SJCRH30 (cell line): ENCODE measurements at places on chromosomes 7 and 10. TPM values are rescaled to one million over a fixed set of nuclear protein-coding genes. Genes with fewer than 3 reads are reported as not detected.

DNA sequence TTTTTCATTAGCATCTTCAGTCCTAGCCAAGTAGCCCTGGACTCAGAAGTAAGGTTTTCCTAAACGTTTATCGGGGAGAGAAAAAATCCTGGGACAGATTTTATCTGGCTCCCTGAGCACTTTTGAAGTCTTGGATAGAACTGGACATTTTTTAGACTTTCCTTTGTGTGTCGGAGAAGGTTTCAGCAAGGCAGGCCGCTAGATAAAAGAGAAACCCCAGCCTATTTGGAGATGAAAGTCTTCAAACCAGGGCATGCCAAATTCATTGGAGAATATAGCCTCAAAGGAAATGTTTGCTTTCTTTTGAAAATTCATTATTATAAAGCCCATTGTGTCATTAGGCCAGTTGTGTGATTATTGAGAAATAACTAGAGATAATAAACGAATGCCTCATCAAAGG is 228.1 kb downstream of the BAMBI start:
- H3K27me3 ChIP-seq = no peaks in the 10 kb centered on the region; the same call in none of the 2 replicates
- no peaks in the 10 kb centered on the region for H3K36me3 ChIP-seq
- H3K27ac ChIP-seq = no peak overlapping the region
- no peaks in the 10 kb centered on the region for H3K4me1 ChIP-seq
- DNase-seq = no peak

GRCh38 chr10:59873896-59874295 is 32.5 kb downstream of the CCDC6 start:
- no peaks in the 10 kb centered on the region for H3K36me3 ChIP-seq
- H3K27me3 ChIP-seq = no peaks in the 10 kb centered on the region
- H3K4me1 ChIP-seq = no peaks in the 10 kb centered on the region
- DNase-seq = no peak
- H3K4me3 ChIP-seq = no peak overlapping the region
- no peak overlapping the region for H3K27ac ChIP-seq

The CCDC146 gene
- total RNA-seq = 0.66 and 1.4 TPM in 2 replicates

DNA sequence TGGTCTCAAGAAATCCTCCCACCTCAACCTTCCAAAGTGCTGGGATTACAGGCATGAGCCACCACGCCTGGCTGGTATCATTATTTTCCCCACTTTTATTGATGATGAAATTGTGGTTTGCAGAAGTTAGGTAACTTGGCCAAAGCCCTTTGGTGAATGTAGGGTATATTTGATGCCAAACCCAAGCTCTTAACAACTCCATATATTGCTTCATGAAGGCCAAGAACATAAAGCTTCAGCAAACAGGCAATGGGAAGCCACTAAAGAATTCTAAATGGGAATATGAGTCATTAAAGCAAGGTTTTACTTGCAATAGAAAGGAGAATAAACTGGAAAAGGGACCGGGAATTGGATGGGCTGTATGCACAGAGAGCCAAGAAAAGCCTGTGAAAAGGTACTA is 142.7 kb downstream of the KMT2E start:
- H3K27me3 ChIP-seq = no peaks in the 10 kb centered on the region
- no peak overlapping the region for H3K4me3 ChIP-seq
- H3K4me1 ChIP-seq = no peaks in the 10 kb centered on the region
- H3K27ac ChIP-seq = no peak overlapping the region

The NUTM2B gene
- 0.51 and 0.59 TPM in 2 replicates for total RNA-seq

The DGKI gene
- 0.05 TPM in 1 of 2 replicates, not detected in the other for total RNA-seq

The COBL gene
- 0.03 and 0.04 TPM in 2 replicates for total RNA-seq

- H3K36me3 ChIP-seq = no peaks in the 10 kb centered on the region
- H3K4me3 ChIP-seq = no peak overlapping the region
- H3K27ac ChIP-seq = no peak overlapping the region
Observed at GRCh38 chr10:7887174-7887816, 69.0 kb downstream of the TAF3 start.
